ENCODE measurements at places on chromosomes 2 and 18.

- no peak for DNase-seq
These were observed 88.3 kb upstream of the LRATD1 start for GRCh38 chr2:14544247-14544646.

DNA sequence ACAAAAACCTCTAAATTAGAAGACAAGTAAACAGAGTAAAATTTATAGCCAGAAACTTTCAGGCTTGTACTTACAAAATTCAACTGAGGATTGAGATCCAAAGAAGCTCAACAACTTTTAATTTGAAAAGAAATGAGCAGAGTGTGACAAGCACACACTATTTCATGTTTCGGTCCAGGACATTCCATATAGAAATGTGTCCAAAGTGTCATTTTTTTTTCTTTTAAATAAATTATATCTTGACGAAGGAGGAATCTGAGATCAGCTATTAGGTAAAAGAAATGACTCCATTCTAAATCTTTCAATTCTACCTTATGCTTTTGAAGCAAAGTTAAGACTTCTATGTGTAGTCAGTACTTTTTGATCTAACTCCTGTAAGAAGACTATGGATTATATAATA lies 4.6 kb downstream of the FN1 start:
- no peak for DNase-seq

- no peak for DNase-seq
These were observed 124.0 kb upstream of the TTC39C start for GRCh38 chr18:23890589-23890988.

- peak; percentile 53 for DNase-seq
These were observed 3.1 kb upstream of the DCTN1 start for GRCh38 chr2:74383254-74383653.

DNA sequence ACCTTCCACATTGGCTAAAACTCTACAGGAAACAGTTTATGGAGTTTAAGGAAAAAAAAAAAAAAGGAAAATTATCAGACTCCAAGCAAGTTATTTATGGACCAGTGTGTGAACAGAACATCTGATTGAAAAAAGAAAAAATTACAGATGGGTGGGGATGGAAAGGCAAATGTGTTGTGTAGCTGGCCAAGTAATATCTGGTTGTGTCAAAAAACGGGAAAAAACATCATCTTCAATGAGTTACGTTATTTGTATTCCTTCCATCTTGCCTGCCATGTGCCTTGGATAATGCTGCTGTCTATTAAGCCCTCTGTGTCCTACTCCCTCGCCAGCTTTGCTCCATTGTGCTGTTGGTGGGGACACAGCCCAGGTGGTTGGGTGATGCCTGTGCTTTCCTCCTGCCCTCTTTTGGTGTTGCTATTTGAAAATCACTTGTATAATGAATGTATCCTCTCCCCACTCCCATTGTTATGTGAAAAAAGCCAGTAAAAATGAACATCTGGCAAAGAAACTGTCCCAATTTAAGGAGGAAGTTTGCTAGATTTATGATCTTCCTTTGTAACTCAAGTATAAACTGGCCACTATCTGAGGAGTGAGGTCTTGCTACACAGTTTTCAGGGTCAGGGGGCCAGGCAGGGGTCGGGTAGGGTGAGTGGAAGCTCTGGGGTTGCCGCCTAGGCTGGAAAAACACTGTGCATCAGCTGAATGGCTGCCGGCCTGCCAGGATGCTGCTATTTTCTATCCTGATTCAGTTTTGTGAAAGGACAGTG lies 155.9 kb downstream of the FMNL2 start:
- no peak for DNase-seq
